ENCODE measurements at places on chromosomes 13 and 19.

GRCh38 chr19:45500918-45501729, 2.9 kb downstream of the PPM1N start:
- DNase-seq, result no peak

- no peak for DNase-seq
Observed at GRCh38 chr13:34567597-34567996, 374.5 kb upstream of the NBEA start.

DNA sequence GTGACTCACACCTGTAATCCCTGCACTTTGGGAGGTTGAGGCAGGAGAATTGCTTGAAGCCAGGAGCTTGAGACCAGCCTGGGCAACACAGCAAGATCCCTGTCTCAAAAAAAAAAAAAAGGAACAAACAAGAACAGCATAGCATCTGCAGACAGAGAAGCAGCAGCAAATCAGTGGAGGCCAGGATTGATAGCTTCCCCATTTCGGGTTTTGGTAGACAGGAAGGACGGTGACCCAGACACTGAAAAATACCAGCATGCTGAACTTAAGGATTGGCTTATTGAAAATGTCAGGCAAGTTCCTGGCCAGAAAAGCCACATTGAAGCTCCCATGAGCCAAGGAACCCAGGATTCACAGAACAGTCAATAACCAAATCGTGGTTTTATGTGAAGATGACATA, 3.0 kb downstream of the ZNF490 start:
- no peak for DNase-seq

DNA sequence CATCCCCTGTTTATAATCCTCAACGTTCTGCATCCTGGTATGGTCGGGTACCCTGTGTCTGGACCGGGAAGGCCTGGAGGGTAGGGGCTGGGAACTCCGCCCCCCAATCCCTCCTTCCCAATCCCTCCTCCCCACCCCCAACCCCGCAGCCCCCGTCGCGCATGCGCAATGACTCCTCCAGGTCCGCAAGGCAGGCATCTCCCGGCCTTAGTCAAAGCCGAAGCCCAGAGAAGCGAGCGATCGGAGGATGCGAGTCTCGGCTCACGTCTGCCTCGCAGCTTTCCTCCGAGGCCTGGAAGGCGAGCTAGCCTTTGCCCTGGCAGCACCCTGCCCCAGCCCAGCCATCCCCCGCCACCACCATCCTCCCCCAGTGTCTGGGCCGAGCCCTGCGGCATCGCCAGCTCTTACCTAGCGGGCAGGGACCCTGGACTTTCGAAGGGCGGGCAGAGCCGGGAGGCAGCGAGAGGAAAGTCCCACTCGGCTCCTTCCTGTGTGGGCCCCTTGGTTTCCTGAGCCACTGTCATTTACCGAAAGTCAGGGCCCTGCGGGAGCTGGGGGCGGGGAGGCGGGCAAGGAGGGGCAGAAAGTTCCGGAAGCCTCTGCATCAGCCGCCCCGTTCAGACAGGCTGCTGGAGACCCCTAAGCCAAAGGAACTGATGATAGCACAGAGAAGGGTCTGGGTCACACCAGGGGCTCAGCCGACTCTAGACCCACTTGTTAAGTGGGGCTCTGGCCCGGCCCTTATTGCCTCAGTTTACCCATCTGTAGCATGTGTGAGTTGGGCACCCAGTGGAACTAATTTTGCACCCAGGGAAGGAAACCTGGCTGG, at the start of gene JAK3:
TSS of gene JAK3 (minus strand) at position 445 of the 829 bp plus-strand sequence. CDS start 3,565 bp downstream, outside the sequence.
- DNase-seq, result no peak

DNA sequence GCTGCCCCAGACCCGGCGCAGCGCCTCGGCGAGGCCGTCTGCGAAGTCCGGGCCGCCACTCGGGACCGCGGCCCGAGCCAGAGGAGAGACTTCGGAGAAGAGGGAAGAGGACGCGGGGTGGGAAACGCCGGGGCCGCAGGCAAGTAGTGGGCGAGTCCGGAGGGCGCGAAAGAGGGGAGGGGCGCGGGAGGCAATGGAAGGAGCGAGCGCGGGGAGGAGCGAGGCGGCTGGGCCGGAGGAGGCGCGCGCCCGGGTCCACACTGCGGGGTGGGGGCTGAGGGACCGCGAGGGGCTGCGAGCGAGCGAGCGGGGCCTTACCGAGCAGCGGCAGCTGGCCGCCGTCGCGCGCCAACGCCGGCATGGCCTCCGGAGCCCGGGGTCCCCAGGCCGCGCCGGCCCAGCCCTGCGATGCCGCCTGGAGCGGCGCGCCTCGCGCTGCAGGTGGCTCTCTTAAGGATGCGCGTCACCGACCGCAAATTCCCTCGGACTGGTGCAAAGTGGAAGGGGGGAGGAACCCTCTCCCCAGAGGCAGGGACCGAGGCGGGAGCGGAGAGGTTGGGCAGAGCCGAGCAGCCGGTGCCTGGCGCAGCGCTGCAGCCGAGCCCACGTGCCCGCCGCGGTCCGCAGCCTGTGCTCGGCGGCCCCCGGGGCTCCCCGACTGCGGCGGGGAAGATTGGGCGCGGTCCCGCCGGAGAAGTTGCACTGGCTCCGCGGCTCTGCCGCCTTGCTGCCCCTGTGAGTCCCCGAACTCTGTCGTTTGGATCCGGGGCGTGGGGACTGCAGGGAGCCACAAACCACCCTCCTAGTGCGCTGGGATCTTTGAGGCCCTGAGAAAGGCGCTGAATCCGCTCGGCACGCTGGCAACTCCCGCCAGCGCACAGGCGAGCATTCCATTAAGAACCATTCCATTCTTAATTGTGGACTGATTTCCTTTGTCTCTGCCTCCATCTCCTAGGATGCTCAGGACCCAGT, at the start of gene FLT3:
TSS of gene FLT3 (minus strand) at position 427 of the 972 bp plus-strand sequence. CDS start at position 361, 66 bp downstream.
- DNase-seq, result no peak

GRCh38 chr19:16085115-16085514, 8.8 kb downstream of the TPM4 start:
- DNase-seq, result no peak

All from hematopoietic multipotent progenitor cell treated with erythropoietin and hydrocortisone succinate and interleukin-3 and kit ligand, for 15 days (in vitro differentiated cells).